ENCODE measurements at places on chromosomes 3 and 15.
A peak's percentile ranks its signal among the peaks of the same experiment; 100 is the strongest.

- no peak for DNase-seq
These were observed 775.6 kb downstream of the ROBO2 start for GRCh38 chr3:77815467-77815866.

- DNase-seq = no peak
These were observed 9.2 kb downstream of the ALPK3 start for GRCh38 chr15:84826369-84826823.

GRCh38 chr15:89197503-89197971 is 23.8 kb downstream of the RLBP1 start:
- DNase-seq = peak; percentile 74

DNA sequence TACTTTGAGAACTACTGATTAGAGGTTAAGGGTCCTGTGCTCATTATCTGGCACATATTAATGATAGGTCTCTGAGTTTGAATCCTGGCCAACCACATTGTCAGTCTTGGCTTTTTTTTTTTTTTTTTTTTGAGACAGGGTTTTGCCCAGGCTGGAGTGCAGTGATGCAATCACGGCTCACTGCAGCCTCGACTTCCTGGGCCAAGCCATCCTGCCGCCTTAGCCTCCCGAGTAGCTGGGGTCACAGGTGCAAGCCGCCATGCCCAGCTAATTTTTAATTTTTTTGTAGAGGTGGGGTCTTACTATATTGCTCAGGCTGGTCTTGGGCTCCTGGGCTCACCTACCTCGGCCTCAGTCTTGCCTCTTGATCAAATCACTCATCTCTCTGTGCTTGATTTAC is 547 bp upstream of the PCCB start:
- no peak for DNase-seq

GRCh38 chr3:16249336-16249735 is 15.4 kb downstream of the DPH3 start:
- no peak for DNase-seq

GRCh38 chr15:71458089-71458660 is 342.9 kb downstream of the THSD4 start:
- DNase-seq = no peak

DNA sequence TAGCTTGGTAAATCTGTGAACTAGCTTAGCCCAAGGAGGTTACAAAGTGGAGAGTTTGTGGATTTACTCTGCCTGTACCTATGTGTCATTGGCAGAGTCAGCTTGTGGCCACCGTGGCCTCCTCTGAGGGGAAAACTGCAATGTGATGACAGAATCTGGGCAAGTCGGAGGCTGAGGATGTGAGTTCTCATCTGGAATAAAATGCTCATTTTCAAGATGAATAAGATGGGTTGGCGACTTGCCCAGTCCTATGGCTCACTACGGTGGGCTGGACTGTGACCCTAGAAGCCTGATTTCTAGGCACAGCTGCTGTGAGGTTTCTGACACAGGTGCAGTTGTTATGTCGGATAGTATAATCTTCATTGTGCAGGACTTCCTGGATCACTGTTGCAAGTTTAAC is 83.7 kb downstream of the ETV5 start:
- no peak for DNase-seq

GRCh38 chr3:129530251-129530791 is 1.9 kb downstream of the RHO start:
- DNase-seq = no peak

All from spinal cord (tissue), 10 donors.